Stimulated activated CD8-positive, alpha-beta memory T cell treated with anti-CD3 and anti-CD28 coated beads, Interleukin-7, amount 100 ng/mL, for 1 hour (primary cell): ENCODE measurements at places on chromosomes 4 and X.

DNA sequence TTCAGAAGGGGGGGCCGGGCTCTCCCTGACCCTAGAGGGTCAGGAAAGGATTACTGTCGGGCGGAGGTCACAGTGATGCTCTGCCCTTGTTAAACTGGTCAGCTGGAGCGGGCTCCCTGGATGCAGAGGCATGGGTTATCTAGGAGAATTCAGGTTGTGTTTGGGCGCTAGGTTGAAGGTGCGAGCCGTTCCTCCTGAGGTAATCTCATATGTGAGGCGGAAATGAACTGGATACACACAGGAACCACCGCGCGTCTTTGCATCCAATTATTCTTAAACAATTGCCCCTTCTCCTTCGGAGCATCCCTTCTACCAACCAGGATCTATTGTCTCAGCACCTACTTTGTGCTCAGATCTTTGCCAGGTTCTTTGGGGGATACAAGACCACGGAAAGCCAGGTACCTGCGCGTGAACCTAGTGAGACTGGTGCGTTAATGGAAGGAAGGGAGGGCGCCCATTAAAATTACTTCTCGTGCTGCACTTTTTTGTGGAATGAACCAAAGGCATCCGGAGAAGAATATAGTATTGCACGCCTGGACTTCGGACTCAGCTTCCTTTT is 28.4 kb downstream of the HAND2 start:
- DNase-seq: no peak

DNA sequence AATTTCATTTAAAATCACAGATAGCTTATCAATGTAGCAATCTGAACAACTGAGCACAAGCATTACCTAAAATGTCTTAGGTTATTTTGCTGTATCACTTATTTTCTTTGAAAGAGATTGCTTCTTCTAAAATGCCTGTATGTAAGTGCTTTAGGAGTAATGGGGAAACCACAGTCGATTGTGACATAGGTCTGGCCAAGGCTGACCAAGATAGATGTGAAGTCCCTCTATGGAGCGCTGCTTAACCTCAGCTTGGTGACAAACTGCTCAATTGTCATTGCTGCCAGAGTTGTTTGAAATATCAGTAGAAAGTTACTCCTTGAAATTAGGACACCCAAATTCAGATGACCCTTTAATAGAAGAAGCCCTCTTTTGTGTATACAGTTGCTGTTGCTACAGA is 401.9 kb upstream of the NDST4 start:
- DNase-seq: no peak

GRCh38 chrX:43643201-43643600 is 12.9 kb upstream of the MAOA start:
- DNase-seq: no peak

DNA sequence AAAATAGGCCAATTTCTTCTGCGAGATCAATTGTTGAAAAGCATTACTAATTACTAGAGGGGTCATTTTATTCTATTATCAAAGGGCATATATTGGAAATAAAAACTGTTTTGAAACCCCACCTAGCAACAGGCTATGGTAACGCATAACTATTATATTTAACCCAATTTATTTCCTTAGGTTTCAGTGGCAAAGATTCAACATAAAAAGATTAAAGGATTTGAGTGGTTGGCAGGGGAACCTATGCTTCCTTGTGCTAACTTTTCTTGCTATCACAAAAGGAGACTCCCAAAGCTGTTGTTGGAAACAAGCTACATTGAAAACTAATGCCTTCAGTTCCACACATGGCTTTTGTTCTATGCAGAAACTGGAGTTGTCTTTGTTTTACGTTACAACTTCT is 166.9 kb upstream of the KLF3 start:
- no peak for DNase-seq

DNA sequence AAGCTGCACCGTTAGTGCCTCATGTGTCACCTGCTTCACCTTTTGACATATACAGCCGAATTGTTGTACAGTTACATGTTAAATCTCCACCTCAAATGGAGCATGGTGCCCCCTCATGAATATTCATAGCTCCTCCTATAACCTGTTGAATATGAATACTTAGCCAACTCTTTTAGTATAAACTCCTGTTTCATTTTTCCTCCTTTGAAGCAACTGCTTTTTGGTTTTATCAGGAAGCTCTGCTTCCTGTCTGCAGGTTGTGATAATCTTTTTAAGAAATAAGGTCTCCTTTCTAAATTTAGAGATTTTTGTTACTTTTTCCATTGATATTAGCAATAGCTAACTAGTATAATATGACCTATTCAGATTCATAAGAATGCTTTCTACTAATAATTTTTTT is 1429.2 kb upstream of the AGA start:
- no peak for DNase-seq

- DNase-seq: no peak
Measured at GRCh38 chr4:121690001-121690400, 6.8 kb downstream of the ANXA5 start.

DNA sequence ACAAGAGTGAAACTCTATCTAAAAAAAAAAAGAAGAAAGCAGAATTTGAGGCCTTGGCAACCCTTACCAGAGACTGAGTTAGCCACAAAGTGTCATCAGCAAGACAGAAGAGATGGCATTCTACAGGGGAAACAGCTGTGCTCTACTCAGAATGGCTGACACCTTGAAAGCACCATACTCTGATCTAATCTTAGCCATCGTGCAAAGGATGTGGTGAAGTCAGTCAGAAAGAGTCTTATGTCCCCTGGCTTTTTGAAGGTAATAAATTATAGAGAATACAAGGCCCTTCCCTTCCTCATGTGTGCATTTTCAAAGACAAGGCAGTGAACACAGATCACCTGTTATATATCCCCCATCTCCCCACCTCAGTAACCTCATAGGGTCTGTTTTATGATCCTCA is 13.2 kb downstream of the CLNK start:
- DNase-seq: no peak

DNA sequence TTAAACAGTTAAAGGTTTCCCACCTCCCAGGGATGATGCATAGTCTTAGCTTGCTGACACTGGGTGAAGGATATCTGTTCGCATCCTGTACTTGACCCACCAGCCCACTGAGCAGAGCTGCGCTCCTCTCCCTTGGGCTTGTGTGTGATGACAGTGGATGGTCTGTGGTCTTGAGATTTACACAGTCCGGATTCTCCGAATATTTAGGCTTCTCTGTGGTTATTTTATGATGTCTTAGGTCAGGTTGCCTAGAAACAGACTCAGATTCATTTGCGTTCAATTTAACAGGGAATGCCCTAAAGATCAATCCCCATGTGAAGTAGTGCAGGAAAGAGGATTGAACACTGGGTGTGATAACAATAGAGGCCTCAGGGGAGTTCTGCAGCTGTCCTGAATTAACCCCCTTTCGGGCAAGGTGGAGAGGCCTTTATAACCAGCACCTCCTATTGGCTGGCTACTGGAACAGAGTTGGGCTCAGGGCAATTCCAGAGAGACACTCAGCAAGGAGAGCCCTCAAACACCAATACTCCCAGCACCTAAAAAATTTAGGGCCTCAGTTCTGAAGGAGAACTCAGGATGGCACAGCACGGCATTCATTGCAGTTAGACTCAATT is 653.2 kb upstream of the GALNT7 start:
- no peak for DNase-seq

DNA sequence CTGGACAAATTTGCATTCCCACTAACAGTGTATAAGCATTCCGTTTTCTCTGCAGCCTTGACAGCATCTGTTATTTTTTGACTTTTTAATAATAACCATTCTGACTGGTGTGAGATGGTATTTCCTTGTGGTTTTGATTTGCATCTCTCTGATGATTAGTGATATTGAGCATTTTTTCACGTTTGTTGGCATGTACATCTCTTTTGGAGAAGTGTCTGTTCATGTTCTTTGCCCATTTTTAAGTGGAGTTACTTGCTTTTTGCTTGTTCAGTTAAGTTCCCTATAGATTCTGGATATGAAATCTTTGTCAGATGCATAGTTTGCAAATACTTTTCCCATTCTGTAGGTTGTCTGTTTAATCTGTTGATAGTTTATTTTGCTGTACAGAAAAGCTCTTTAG is 68.8 kb downstream of the ADAMTS3 start:
- DNase-seq: no peak

GRCh38 chr4:124694306-124694705 is 18.2 kb downstream of the ANKRD50 start:
- no peak for DNase-seq

- no peak for DNase-seq
Measured at GRCh38 chr4:142929526-142929925, 83.4 kb upstream of the INPP4B start.

- DNase-seq: no peak
Measured at GRCh38 chr4:144574000-144574399, 72.0 kb upstream of the HHIP start.

DNA sequence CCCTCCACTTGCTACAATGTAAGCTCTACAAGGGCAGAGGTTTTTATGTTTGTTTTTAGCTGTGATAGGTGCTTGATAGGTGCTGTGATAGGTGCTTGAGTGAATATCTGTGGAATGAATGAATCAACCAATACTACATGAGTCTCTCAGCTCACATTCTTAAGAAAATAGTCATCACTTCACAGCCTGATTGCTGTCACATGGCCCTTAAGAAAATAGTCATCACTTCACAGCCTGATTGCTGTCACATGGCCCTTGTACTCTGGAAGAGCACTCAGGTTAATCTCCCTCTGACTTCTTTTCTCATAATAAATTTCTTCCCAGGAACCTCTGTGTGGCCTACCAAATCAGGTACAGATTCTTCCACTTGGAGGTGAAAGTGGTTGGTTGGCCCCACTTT is 335.2 kb downstream of the TENM3 start:
- no peak for DNase-seq

DNA sequence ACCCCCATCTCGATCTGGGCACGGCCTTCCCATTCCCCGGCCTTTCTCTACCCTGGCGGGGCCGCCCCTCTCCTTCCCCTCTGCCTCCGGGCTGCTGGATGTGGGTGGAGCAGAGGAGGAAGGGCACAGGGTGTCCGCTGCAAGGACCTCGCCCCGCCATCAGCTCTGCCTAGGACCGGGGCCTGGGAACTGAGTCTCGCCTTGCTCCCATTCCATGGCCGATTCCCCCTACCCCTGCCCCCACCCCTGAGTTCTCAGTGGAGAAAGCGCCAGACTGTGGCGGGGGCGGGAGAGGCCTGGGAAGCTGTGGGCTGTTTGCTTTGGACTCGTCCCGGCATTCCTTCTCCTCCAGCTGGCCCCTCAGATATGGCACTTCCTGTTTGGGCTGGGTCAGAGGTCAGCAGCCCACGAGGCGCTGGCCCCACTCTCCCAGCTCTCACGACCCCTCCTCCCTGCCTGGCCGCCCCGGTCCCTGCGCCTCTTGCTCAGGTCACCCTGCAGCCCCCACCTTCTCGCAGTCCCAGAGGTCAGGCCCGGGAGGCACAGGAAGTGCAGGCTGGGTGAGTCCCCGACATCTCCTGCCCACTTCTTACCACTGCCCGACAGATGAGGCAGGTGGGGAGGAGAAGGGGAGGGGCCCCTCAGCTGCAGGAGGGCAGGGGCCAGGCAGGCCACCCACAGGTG is 6.4 kb upstream of the BGN start:
- no peak for DNase-seq

DNA sequence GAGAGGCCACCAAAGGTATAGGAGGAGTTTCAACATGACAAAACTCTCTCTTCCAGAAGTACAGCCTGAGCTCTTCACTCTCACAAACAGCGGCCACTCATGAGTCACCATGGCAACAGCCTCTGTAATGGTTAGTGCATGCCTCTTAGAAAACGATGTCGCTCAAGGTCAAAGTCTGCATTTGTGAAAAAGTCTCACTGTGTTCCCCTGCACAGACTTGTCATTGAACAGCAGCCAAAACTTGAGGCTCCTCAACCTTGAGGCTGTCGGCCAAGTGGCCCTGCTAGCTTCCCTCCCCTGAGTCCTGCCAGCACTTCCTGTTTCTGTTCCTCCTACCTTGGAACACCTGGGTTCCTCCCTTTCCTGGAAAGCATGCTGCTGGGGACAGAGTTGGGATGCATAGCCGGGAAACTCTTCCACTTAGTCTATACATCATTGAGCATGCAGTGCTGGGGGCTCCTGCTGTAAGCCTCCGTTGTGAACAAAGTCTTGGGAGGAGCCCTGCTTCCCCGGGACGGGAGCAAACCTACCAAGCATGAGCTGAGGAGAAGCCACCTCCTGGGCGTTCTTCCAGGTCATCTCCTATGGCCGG is 66.6 kb downstream of the ING2 start:
- DNase-seq: no peak

GRCh38 chr4:95265814-95266740 is 282.7 kb downstream of the UNC5C start:
- DNase-seq: no peak

- DNase-seq: no peak
Measured at GRCh38 chrX:119677654-119677981, 15.3 kb downstream of the SEPTIN6 start.

- DNase-seq: no peak
Measured at GRCh38 chr4:86615501-86615900, 21.4 kb downstream of the PTPN13 start.

- no peak for DNase-seq
Measured at GRCh38 chr4:38926896-38927295, 59.3 kb downstream of the FAM114A1 start.
